ENCODE measurements at places on chromosomes 3 and 15. TPM values are rescaled to one million over a fixed set of nuclear protein-coding genes. Genes with fewer than 3 reads are reported as not detected.

Gene LIPC
- 2.9 TPM for total RNA-seq

DNA sequence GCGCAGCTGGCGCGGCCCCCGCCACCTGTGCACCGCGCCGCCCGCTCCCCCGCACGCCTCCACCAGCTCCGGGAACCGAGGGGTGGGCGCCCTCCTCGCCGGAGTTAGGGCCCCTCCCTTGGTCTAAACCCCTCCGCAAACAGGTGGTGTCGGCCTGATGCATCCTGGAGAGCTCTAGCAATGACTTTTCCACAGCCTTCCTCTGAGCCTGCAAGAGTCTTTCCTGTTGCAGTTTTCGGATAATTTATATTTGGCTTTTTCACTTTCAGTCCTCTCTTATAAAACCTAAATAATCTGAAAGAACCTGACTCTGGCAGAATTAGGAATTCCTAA is 334 bp upstream of the IGSF11 start:
- no peak for DNase-seq
- peaks cover 11% of the 10 kb centered on the region for H3K27me3 ChIP-seq
- no peaks in the 10 kb centered on the region for H3K36me3 ChIP-seq
- no peak overlapping the region for H3K27ac ChIP-seq
- peak overlapping the region; percentile 55 for H3K4me3 ChIP-seq

GRCh38 chr15:44535523-44536301 is 1.2 kb upstream of the EIF3J start:
- peak overlapping the region; percentile 99 for H3K27ac ChIP-seq
- peaks cover 8% of the 10 kb centered on the region for H3K4me1 ChIP-seq
- no peaks in the 10 kb centered on the region for H3K27me3 ChIP-seq
- DNase-seq = peak; percentile 56
- H3K4me3 ChIP-seq = peak overlapping the region; percentile 81
- H3K36me3 ChIP-seq = no peaks in the 10 kb centered on the region

Gene TMEM108
- total RNA-seq = 0.20 TPM

DNA sequence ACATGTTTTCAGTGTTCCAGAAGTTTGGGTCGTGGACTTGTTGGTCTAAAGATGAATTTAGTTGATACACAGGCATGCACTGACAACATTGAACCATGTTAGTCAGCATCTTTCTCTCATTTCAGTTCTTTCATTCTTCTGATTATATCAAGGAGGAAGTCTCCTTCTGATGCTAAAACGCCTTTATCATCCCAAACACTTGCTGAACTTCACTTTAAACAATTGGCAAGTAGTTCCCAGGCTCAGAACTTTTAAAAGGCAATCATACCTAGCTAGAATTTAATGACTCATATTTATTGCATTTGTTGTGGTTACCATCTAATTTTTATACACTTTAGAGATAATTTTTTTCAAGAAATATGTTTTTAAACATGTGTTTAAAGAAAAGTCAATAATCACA is 15.9 kb downstream of the LMCD1 start:
- H3K27me3 ChIP-seq = no peaks in the 10 kb centered on the region
- H3K36me3 ChIP-seq = no peaks in the 10 kb centered on the region
- H3K4me1 ChIP-seq = no peaks in the 10 kb centered on the region

DNA sequence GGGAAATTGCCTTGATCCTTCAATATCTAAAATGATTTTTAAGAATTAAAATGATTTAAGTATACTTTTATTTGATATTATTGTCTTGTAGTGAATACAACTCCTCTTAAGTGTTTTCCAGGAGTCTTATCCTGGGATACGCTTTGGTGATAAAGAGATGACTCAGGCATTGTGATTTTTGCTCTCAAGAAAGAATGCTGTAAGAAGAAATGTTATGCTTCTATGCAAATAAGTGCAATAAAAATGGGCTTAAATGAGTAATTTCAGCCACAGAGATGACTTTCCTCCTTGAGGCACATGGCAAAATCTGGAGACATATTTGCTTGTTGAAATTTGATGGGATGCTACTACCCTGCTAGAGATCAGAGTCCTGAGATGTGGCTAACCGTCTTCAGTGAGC is 358.6 kb upstream of the BCHE start:
- no peak for DNase-seq
- H3K36me3 ChIP-seq = no peaks in the 10 kb centered on the region
- H3K4me3 ChIP-seq = no peak overlapping the region

Gene PCOLCE2
- 1.9 TPM for total RNA-seq

- no peak overlapping the region for H3K4me3 ChIP-seq
- DNase-seq = no peak
- no peaks in the 10 kb centered on the region for H3K27me3 ChIP-seq
- H3K27ac ChIP-seq = no peak overlapping the region
Measured at GRCh38 chr15:27690290-27690689, 408.8 kb downstream of the OCA2 start.

Gene C3orf70
- total RNA-seq = 12.7 TPM

Gene FAM131A
- total RNA-seq = 15.0 TPM

Gene PTX3
- 1.0 TPM for total RNA-seq

GRCh38 chr3:37229291-37229690 is 54.9 kb upstream of the LRRFIP2 start:
- H3K4me3 ChIP-seq = no peak overlapping the region
- H3K27me3 ChIP-seq = no peaks in the 10 kb centered on the region
- H3K27ac ChIP-seq = peak overlapping the region; percentile 73
- H3K36me3 ChIP-seq = no peaks in the 10 kb centered on the region

Gene HTR3E
- total RNA-seq = 0.13 TPM

- no peaks in the 10 kb centered on the region for H3K36me3 ChIP-seq
- H3K4me1 ChIP-seq = no peaks in the 10 kb centered on the region
- no peak overlapping the region for H3K27ac ChIP-seq
- no peaks in the 10 kb centered on the region for H3K27me3 ChIP-seq
- H3K4me3 ChIP-seq = no peak overlapping the region
Measured at GRCh38 chr3:168155303-168155702, 59.6 kb upstream of the GOLIM4 start.

DNA sequence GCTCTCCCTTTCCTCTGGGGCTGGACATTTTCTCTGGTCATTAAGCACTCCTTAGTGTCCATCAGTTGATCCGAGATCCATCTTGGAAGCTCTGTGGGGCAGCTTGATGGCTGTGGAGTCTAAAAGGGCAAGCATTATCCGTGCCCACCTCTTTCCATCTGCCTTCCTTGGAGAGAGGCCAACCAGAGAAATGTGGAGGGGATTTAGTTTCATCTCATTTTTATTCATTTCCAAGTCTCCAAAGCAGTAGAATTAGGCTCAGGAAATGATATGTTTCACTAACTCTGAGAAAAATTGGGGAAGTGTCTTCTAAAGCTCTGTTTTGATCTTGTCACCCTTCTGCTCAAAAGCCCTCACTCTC is 95.9 kb upstream of the KLHL25 start:
- H3K27ac ChIP-seq = no peak overlapping the region
- H3K27me3 ChIP-seq = no peaks in the 10 kb centered on the region
- H3K4me1 ChIP-seq = no peaks in the 10 kb centered on the region
- DNase-seq = no peak
- H3K36me3 ChIP-seq = no peaks in the 10 kb centered on the region

Gene C3orf22
- not detected for total RNA-seq

GRCh38 chr3:159892171-159892795 is 96.4 kb upstream of the IL12A start:
- no peaks in the 10 kb centered on the region for H3K36me3 ChIP-seq
- H3K27me3 ChIP-seq = no peaks in the 10 kb centered on the region
- H3K4me1 ChIP-seq = no peaks in the 10 kb centered on the region

Gene NKTR
- total RNA-seq = 48.2 TPM

Gene MYO5C
- 102 TPM for total RNA-seq

DNA sequence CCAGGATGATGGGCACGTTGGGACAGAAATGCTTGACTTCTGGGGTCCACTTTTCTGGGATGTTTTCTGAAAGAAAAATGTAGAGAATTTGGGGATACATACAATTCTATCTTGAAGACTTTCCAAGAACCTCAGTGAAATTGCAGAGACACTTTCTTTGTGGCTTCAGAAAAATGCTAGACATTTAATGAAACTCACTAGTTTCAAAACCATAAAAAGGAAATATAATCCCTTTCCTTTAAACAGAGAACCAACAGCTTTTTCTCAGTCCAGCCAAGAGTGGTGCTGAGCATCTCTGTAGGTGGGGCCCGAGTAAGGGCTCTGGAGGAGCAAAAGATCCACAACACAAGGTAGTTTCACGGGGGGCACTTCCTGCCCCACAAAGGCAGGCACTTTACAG is 4.4 kb upstream of the GPX1 start:
- H3K36me3 ChIP-seq = peaks cover 13% of the 10 kb centered on the region
- H3K27me3 ChIP-seq = no peaks in the 10 kb centered on the region
- H3K4me1 ChIP-seq = peaks cover 15% of the 10 kb centered on the region
- no peak overlapping the region for H3K4me3 ChIP-seq
- DNase-seq = no peak

Gene NRG4
- 3.7 TPM for total RNA-seq

Gene GASK1A
- total RNA-seq = 1.3 TPM

GRCh38 chr3:162743091-162743490 is 1246.5 kb downstream of the OTOL1 start:
- no peaks in the 10 kb centered on the region for H3K4me1 ChIP-seq
- no peak overlapping the region for H3K27ac ChIP-seq
- H3K27me3 ChIP-seq = no peaks in the 10 kb centered on the region

- DNase-seq = no peak
- H3K27ac ChIP-seq = no peak overlapping the region
- no peaks in the 10 kb centered on the region for H3K36me3 ChIP-seq
Measured at GRCh38 chr3:14352002-14352627, 50.3 kb upstream of the SLC6A6 start.
